ENCODE measurements at places on chromosomes 7 and 10.

DNA sequence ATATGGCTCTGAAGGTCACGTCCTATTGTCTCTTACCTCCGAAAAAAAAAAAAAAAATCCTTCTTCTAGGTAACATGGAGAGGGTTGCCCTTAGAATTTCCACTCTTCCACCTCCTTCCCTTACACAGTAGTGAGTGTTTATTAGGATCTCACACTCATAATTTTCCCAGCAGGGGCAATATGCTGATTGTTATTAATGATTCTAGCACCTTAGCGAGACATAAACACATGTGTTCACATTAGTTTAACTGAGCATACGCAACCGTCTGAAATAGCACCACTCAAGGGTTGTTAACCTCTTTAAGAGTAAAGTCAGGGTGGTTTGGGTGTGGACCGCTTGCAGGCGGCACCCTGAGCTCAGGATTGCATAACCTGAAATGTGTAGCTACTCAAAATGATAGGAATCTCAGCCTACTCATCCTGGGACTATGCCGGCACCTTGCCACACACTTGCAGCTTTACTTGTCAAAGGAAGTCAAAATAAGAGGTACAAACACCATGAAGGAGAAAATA is 52.2 kb downstream of the CPEB3 start:
- DNase-seq: no peak

DNA sequence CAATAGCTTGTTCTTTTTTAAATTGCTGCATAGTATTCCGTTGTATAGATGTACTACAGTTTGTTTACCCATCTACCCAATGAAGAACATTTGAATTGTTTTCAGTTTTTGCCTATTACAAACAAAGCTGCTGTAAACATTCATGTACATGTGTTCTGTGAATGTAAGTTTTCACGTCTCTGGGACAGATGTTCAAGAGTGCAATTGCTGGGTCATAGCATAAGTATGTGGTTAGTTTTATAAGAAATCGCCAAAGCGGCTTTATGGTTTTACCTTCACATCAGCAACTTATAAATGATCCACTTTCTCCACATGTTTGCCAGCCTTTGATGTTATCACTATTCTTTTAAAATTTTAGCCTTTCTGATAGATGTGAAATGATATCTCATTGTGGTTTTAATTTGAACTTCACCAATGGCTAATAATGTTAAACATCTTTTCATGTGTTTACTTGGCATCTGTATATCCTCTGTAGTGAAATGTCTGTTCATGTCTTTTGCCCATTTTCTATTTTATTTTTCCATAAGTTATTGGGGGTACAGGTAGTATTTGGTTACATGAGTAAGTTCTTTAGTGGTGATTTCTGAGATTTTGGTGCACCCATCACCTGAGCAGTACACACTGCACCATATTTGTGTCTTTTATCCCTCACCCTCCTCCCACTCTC is 73.5 kb downstream of the TBXAS1 start:
- no peak for DNase-seq

- DNase-seq: no peak
Measured at GRCh38 chr7:150952331-150953050, 25.6 kb downstream of the KCNH2 start.

GRCh38 chr7:54846273-54846672 is 87.3 kb upstream of the SEC61G start:
- no peak for DNase-seq
